ENCODE measurements at places on chromosomes 11 and 22.
A peak's percentile ranks its signal among the peaks of the same experiment; 100 is the strongest.

GRCh38 chr11:62432695-62433094, 13.9 kb downstream of the SCGB1A1 start:
- DNase-seq, result no peak

GRCh38 chr11:30586251-30587144, at the start of gene MPPED2:
Gene MPPED2, minus strand, starts transcription at chr11:30586353. Its CDS starts 5,980 bp downstream, at chr11:30580373.
- peak; percentile 2 for DNase-seq

GRCh38 chr11:17890325-17890724, 122.5 kb downstream of the SERGEF start:
- no peak for DNase-seq

DNA sequence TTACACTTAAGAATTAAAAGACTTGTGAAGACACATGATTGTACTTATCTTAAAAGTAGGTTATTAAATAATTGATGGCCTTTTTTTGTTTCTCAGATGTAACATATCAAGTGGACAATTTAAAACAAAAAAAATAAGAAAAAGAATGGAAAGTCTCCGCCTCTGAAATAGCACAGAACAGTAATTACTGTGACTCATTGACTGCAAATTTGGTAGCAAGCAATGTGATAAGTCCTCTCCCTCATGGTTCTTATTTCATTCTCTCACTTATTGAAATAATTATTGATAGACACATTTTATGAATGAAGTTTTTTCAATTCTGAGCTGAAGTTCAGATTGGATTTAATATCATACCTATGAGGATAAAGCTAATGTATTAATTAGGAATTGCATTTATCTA, 717.9 kb upstream of the LUZP2 start:
- no peak for DNase-seq

GRCh38 chr11:35116245-35116644, 22.7 kb upstream of the CD44 start:
- DNase-seq, result peak; percentile 80

DNA sequence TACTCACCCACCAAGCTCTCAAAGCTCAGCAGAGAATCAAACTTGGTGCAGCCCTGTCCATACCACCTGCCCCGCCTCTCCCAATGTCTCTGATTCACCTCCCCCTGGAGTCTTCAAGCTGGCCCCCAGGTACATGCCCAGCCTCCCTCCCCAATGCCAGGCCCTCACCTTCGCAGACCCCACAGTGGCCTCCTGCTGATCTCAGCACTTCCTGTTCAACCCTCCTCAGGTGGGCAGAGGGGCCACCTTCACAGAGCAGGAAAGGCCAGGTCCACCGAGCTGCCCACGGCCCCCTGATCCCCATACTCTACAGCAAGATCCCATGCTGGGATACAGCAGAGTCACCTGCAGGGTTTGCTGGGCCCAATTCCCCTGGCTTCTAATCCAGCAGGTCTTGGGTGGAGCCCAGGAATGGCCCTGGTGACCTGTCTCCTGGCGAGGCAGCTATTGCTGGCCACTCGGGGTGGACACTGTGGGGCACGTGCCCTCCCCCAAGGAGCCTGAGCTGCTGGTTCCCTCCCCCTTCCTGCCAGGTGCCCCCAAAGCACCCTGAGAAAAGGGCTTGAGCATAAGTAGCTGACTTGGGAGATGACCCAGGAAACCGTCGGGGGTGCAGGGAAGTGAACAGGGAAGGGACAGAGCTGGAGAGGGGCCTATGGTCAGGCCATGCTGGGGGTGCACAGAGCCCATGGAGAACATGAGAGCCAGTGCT, 150.7 kb downstream of the BRD1 start:
- no peak for DNase-seq

DNA sequence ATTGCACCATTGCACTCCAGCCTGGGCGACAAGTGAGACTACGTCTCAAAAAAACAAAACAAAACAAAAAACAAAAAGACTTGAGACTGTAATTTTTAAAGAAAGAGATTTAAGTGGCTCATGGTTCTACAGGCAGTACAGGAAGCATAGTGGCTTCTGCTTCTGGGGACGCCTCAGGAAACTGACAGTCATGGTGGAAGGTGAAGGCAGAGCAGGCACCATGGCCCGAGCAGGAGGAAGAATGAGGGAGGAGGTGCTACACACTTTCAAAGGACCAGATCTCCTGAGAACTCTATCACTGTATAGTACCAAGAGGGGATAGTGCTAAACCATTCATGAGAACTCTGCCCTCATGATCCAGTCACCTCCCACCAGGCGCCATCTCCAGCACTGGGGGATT, 52.0 kb downstream of the CBL start:
- no peak for DNase-seq

DNA sequence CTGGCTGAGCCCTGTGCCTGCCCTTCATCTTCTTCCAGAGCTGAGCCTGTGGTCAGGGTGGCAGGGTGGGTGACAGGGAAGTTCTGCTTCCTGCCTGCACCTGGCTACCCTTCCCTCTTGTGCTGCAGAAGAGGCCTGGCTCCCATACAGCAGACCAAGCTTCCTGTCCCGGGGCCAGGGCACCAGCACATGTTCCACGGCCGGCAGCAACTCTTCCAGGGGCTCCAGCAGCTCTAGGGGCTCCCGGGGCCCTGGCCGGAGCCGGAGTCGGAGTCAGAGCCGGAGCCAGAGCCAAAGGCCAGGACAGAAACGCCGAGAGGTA, 15.0 kb downstream of the ROBO3 start:
- no peak for DNase-seq

DNA sequence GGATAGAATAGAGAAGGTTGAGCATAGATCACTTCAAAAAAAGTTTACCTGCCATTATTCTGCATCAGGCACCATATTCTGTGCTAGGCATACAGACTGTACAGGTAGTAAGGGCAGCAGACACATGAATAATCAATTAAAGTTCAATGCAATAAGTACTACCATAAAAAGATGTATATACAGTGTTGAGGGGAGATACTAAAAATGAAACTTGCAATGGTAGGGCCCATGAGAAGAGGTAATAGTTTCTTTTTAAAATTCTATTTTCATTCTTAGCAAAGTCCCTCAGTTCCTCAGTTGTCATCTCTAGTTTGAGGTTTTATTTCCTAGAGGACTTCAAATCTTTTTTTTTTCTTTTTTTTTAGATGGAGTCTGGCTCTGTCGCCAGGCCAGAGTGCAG, 819.9 kb downstream of the FAM181B start:
- no peak for DNase-seq

- no peak for DNase-seq
Measured at GRCh38 chr11:107179829-107180228, 161.6 kb upstream of the GUCY1A2 start.

GRCh38 chr22:43562843-43563242, 151.0 kb downstream of the MPPED1 start:
- no peak for DNase-seq

- DNase-seq, result no peak
Measured at GRCh38 chr22:44019846-44020245, 4.3 kb upstream of the PARVB start.
